ENCODE measurements at places on chromosomes 13 and 19.

DNA sequence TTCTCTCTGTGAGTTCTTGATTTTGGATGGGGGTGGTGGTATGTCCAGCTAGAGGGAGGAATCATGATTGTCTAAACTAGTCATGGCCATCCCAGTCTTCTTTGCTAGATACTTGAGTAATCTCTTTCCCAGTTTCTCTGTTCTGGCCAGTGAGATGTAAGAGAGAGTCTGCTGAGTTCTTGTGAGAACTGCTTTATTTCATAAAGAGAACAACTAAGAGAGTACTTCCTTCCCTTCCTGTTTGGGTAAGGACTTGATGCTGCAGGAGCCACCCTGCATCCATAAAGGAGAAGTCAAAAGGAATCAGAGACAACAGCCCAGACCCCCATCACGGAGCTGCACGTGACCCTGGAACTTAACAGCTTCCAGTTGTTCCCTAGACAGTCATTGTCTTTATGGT lies 3.0 kb upstream of the RASL11A start:
- no peak for DNase-seq

DNA sequence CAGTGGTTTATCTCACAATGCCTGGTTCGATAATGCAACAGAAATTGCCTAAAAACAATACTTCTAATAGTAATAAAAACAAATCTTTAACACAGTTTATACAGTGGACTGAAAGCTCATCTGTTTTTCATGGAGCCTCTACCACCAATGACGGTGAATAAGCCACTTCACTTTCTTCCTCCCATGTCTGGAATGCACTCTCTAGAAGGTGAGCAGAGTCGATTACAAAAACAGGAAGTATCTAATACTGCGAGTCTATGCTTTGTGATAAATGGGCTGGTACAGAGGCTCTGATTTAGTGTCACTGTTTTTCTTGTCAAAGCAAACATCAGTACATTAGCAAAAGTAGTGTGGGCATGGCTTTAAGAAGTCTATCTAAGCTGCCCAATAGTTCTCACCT lies 1348.6 kb upstream of the SLC10A2 start:
- DNase-seq = no peak

GRCh38 chr19:31383553-31383952 lies 34.3 kb upstream of the TSHZ3 start:
- DNase-seq = no peak

DNA sequence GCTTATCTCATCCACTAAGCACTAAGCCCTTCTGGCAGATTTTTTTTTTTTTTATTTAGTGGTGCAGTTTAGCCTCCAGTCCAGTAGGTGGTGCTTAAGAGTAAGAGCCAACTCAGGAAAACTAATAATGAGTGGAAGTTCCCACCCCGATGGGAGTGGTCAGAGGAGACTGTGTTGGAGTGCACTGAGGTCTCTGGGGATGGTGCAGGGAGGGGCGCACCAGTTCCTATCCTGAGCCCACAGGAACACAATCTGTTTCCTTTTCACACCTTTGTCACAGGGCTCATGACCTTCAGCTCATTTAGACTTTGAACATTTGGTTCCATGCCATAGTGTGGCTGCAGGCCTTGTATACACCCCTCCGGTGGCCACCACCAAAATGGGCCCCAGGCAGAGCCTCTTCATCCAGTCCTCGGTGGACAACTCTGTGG lies 367.4 kb downstream of the SPRY2 start:
- no peak for DNase-seq

DNA sequence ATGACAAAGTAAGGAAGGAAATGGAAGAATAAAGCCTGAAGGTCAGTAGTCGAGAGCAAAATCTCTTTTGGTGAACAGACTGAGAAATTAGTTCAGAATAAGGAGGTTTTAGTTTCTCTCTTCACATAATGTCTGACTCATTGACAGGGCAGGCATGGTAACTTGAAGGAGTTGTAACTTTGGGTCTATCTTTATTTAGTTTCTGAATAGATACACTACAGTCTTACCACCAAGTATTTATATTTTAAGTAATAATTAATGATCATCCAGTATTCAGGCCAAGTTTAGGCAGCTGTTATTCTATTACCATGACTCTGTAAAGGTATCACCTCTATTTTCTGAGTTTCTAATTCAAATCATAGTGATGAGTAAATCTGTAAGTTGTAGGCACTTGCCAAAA lies 219.9 kb downstream of the SPRY2 start:
- DNase-seq = no peak

GRCh38 chr19:35083691-35084508 lies 31.7 kb upstream of the FXYD3 start:
- no peak for DNase-seq

DNA sequence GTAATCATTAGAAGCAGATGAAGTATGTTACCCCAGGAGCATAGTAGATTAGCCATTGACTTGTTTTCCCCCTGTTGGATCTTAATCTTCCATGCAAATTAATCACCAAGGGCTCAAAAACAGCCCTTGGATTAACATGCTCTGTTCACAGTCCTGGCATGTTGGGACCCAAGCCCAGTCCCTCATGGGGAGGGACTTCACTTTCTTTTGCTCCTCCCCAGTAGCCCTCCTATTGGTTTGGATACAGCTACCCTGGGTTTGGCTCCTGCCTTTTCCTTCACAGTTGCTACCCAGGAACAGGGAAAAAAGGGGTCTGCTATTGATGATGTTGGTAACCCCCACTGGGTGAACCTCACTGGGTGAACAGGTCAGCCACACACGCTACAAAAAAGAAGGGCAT lies 16.9 kb upstream of the PARP4 start:
- DNase-seq = no peak

DNA sequence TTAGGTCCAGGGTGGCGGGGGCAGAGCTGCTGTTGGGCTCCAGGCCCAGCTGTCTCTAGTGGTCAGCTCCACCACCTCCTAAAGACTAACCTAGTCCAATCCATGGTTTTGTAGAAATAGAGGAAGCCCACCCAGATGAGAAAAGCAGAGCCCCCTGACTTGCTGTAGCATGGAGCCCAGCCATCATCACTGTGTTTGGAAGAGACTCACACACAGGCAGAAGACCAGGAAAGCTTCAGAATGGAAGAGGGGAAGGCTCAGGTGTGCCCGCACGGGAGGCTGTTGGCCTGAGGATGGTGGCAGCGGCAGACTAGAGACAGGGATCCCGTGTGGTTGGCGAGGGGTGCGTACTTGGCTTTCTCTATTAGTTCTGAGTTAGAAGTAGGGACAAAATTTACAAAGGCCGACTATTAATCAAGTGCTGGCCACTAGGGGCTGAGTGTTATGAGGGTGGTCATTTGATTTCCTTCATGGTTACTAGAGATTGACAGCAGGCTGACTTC lies 193.2 kb upstream of the SOX1 start:
- DNase-seq = no peak

DNA sequence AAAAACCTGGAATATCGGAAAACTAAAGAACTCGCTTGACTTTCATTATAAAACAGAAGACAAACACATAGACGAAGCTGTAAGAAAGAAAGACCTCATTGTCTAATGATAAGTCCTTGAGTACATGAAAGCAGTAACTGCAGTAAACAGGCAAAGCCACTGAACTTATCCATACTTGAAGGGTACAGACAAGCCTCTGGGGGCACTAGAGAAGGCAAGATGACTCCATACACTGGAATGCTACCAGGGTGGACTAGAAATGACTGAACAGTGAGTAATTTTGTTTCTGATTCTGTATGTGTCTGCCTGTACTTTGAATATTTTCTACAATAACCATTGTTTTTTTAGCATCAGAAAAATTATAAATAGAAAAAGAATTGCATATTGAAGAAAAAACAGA lies 507.9 kb downstream of the UQCRFS1 start:
- DNase-seq = no peak

DNA sequence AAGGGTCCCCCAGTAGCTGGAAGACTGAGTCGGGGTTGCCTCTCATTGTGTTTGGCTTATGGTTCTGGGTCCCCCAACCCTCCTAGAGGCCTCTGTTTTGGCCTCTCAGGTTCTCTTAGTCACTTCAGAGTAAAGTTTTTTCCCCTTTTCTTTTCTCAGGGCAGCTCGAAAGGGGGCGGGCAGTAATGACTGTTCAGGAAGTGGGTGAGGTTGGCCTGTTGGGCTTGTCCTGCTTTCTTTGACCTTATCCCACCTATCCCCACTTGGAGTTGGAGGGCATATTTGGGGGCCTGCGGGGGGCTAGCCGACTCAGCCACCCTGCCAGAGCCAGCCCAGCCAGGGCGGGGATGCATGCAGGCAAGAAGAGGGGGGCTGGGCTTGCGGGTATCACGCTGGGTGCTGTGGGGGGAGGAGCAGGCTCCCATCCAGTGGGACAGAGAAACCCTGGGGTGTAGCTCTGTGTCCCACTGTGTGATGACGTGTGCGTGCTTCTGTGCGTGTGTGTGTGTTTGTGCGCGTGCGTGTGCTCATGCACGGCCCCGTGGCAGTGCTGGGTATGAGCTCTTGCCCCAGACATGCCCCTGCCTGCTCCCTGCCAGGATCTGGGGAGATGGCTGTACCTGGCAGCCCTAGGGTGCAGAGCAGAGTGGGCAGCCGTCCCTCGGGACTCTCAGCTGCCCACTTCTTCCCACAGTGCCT lies 1.4 kb downstream of the CIC start:
- no peak for DNase-seq
